ENCODE measurements at places on chromosomes 1 and 21.

- DNase-seq: peak; percentile 75
Measured at GRCh38 chr1:208081972-208082371, 162.2 kb downstream of the PLXNA2 start.

- no peak for DNase-seq
Measured at GRCh38 chr1:207754974-207755700, 3.3 kb downstream of the CD46 start.

GRCh38 chr1:243346468-243346867 is 90.6 kb downstream of the SDCCAG8 start:
- DNase-seq: no peak

GRCh38 chr1:15027515-15027986 is 126.0 kb upstream of the TMEM51 start:
- DNase-seq: peak; percentile 87

- DNase-seq: peak; percentile 45
Measured at GRCh38 chr1:21305155-21305899, 15.1 kb upstream of the ECE1 start.

- DNase-seq: peak; percentile 80
Measured at GRCh38 chr1:3454811-3455618, 550 bp downstream of the ARHGEF16 start.

Data from islet precursor cell (in vitro differentiated cells).